Naive thymus-derived CD8-positive, alpha-beta T cell (primary cell): ENCODE measurements at places on chromosomes 2 and 18.

DNA sequence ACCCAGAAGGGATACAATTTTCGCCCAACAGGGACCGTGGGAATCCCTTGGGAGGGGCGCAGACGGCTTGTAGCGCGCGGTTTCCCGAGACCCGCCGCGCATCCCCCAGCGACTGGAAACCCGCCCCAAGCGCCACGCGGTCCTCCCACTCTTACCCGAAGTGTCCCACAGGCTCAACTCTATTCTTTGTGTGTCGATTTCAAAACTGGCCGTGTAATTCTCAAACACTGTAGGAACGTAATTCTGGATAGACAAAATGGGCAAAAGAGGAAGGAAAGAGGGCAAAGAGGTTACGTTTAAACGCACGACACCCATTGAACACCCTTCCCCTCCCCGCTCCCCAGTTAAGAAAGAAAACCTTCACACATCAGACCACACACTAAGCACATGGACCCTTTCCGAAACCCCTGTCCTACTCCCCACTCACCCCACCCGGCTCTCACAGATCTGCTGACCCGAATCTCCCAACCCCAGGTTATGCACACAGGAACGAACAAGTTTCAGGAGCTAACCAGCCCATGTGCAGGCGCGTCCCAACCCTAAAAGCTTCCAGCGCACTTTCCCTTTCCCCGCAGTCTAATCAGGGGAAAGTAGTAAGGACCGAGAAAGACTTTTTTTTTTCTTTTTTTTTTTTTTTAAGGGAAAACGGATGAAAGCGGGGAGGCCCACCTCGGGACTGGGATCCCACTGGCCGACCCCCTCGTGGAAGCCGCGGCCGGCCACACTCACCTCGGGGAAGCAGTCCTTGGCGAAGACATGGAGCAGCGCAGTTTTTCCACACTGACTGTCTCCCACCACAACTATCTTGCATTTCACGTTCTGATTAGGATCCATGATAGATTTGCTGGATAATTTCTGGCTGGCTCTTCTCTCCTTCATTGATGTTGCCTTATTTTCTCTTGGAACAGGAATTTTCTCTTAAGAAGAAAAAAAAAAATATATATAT, 655 bp downstream of the RND3 start:
- DNase-seq = no peak

- no peak for DNase-seq
Observed at GRCh38 chr2:20035955-20036666, 15.3 kb downstream of the LAPTM4A start.

DNA sequence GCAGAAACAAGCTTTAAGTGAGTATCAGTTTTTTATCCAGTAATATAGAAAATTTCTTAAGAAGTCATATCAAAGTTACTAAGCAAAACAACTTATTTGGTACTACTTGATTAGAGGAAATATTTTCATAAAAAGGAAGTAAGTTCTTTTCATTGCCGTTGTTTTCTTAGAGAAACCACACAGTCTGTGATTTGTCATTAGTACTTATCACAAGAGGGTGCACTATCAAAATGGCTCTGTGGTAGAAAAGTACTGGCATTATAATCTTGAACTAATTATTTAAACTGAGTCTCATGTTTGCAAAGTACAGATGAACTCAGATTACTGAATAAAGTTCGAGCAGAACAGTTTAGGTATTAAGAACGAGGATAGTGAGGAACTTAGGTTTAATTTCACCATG, 93.4 kb downstream of the IKZF2 start:
- DNase-seq = no peak

- no peak for DNase-seq
Observed at GRCh38 chr2:238064376-238064775, 3.6 kb downstream of the SCLY start.

DNA sequence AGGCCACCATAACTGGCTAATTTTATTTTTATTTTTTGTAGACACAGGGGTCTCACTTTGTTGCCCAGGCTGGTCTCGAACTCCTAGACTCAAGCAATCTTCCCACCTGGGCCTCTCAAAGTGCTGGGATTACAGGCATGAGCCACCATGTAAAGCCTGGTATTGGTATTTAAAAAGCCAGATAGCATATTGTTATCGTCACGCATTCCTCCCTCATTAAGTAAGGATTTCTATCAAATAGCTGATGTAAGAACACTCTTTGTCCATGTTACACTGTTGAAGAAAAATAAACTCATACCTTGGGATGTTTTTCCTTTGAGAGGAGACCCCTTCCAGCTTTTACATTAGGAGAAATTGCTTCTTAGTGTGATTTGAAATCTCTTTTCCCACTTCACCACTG, 39.2 kb upstream of the DARS1 start:
- DNase-seq = no peak

- no peak for DNase-seq
Observed at GRCh38 chr2:109475531-109476210, 138.1 kb downstream of the SEPTIN10 start.

- DNase-seq = no peak
Observed at GRCh38 chr2:222738809-222739208, 67.4 kb downstream of the MOGAT1 start.

- no peak for DNase-seq
Observed at GRCh38 chr2:109173311-109174171, 44.5 kb downstream of the SH3RF3 start.

- DNase-seq = no peak
Observed at GRCh38 chr2:229669841-229670240, 44.5 kb downstream of the DNER start.

DNA sequence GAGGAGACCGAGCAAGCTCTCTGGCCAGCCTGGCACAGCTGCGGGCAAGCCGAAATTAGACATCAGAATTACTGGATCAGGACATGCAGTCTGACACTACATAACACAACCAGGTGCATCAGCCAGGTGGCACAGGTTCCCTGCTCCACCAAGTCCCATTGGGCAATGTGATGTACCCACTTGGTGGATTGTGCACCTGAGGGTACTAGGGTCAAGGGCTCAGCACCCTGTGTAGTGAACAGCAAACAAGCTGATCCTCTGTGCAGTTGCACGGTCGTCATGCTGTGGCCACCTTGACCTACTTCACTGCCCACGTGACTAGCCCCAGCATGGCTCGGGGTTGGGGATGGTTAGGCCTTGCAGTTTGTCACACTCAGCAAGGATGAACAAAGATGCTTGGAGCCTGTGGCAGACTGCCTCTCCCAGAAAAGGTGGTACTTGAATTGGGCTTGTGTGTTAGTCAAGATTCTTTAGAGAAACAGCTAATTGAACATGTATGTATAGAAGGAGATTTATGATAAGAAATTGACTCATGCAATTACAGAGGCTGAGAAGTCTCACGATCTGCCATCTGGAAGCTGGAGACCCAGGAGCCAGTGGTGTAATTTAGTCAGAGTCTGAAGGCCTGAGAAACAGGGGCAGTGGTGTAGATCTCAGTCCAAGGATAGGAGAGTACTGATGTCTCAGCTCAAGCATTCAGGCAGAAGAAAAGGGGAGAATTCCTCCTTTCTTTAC, 71.4 kb upstream of the TMEM87B start:
- DNase-seq = no peak

DNA sequence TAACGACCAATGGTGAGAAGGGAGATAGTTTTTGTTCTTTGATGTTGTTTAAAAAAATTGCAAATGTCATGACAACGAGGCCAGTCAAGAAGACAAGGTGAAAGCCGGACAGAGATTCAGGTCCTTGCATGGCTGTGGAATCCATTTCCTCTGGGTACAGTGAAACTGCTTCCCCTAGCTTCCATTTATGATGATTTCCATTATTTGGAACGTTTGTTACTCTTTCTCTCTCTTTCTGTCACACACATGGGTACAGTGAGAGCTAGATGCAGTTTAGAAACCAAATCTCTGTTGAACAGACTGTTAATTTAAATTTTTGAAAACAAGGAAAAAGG, 57.4 kb upstream of the MSH2 start:
- no peak for DNase-seq

DNA sequence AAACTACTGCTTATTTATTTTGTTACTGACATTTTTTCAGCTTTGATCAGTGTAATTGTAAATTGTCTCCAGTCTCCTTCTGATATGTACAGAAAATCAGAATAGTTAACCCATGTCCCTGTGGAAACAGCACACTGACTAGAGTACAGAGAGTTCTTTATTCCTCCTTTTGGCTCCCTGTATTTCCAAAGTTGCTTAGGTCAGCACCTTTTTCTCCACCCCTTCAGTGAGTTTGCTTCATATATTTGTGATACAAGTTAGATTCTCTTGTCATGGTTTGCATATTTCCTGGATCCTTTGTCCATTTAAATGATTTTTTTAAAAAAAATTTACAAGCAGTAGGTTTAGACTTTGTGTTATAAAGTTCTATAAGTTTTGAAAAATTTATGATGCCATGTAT, 2051.1 kb upstream of the LRRTM1 start:
- DNase-seq = no peak

- DNase-seq = no peak
Observed at GRCh38 chr18:75456199-75456631, 28.7 kb upstream of the SMIM21 start.

GRCh38 chr2:120419073-120419472, 73.1 kb downstream of the INHBB start:
- DNase-seq = no peak

GRCh38 chr18:60163622-60164021, 209.0 kb downstream of the MC4R start:
- DNase-seq = no peak

- DNase-seq = no peak
Observed at GRCh38 chr2:204538182-204539018, 6.9 kb upstream of the PARD3B start.

DNA sequence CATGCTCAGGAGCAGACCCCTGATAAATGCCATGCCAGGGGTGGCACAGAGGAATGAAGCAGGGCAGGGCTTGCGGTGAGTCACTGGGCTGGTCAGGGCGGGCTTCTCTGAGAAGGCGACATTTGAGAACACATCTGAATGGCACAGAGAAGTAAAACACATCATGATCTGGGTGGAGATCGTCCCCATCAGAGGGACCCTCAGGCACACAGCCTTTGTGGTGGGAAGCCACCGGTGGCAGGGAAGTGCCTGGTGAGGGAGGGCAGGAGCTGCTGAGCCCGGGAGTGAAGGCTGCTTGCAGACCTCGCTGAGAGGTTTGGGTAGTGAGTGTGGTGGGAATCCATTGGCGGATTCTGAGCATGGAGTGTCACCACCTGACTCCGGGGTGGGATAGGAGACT, 44.5 kb downstream of the DCDC2C start:
- no peak for DNase-seq

DNA sequence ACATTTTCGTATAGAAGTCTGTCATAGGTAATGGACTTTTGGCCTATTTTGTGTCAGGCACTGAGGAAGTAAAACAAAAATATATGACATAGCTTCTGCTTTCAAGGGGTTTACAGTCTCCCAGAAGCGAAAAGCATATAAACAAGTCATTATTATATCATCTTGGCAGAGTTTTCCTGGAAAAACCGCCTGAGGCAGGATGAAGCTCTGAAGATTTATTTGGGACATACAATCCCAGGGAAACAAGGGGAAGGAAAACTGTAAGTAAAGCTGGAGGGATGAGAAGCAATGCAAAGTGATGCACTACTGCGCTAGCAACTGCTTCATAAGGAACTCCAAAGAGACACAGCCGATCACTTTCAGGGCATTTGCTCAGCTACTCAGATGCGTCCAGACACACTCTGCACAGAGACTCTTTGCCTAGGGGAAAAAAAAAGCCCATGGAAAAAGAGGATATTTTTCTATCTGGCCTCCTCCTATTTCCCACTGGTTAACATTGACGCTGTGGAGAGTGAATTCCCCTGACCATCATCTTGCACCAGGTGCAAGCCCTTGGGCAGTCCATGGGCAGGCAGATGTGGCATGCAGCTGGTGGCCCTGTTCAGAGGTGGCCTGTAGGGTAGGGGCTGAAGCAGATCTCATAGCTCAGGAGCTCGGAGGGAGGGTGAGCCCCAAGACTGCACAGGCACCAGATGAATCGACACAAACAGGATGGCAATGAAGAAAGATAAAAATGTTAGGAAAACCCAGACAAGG, 158.1 kb downstream of the METTL4 start:
- no peak for DNase-seq

- no peak for DNase-seq
Observed at GRCh38 chr18:63883617-63884016, 3.9 kb upstream of the SERPINB2 start.

- DNase-seq = no peak
Observed at GRCh38 chr2:64604155-64604554, 49.6 kb downstream of the SERTAD2 start.

GRCh38 chr2:235712176-235712575, 218.3 kb downstream of the AGAP1 start:
- no peak for DNase-seq

- no peak for DNase-seq
Observed at GRCh38 chr2:142602418-142602989, 275.0 kb upstream of the KYNU start.

- DNase-seq = no peak
Observed at GRCh38 chr2:75289771-75290170, 90.5 kb upstream of the TACR1 start.

DNA sequence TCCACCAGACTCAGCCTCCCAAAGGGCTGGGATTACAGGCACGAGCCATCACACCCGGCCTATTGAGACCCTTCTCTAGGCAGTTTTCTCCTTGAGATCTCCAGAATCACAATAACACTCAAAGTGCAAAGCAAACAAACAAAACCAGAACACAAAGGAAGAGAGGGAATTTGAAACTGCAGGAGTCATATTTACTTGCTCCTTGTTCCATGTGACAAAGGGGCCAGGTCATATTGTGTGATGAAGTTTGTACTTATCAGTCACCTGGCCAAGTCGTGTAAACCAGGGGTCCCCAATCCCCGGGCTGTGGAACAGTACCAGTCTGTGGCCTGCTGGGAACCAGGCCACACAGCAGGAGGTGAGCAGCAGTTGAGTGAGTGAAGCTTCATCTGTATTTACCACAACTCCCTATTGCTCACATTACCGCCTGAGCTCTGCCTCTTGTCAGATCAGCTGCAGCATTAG, 26.5 kb downstream of the SCYGR8 start:
- DNase-seq = no peak

DNA sequence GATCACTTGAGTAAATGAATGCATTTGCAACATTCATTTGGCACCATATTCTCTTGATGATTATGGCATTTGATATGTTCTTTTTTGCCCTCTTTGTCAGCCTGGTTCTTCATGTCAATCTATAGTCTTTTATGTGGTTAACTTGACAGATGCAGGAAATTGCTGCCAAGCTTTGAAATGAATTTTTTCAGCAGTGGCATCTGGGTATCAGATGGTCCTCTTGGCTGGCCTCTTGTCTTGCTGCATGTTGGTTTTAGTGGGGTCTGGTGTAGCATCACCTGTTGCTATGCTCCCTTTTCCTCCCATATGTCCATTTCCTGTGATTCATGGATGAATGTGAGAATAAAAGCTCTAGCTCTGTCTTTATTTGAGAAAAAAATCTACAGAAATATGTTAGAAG, 119.9 kb downstream of the DPP4 start:
- no peak for DNase-seq

- no peak for DNase-seq
Observed at GRCh38 chr18:13290856-13291271, 72.3 kb downstream of the LDLRAD4 start.

GRCh38 chr18:75122334-75122958, 86.5 kb downstream of the PTGR3 start:
- no peak for DNase-seq

GRCh38 chr2:106537047-106537446, 49.9 kb downstream of the CD8B2 start:
- no peak for DNase-seq
